ENCODE measurements at places on chromosomes 7 and 10. TPM values are rescaled to one million over a fixed set of nuclear protein-coding genes. Genes with fewer than 3 reads are reported as not detected.

DNA sequence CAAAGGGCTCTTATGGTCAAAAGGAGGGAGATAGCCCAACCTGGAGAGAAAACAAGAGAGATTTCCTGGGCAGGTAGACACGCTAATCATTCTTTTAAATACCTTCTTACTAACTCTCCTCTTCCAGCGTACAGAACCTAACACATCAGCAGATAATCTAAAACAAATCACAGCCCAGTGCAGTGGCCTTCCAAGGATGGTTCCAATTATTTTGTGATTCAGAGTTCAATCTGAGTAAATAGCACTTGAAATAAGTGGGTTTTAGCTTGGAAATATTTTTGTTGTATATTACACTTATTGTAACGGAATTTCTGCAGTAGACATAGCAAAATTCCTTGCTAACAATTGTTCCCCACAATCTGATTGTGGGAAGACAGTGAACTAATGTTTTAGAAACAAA, 7.3 kb upstream of the IMPDH1 start:
- no peak for DNase-seq
- H3K4me3 ChIP-seq = no peak overlapping the region
- no peak overlapping the region for H3K27ac ChIP-seq
- no peaks in the 10 kb centered on the region for H3K36me3 ChIP-seq
- no peaks in the 10 kb centered on the region for H3K27me3 ChIP-seq
- H3K4me1 ChIP-seq = no peaks in the 10 kb centered on the region

DNA sequence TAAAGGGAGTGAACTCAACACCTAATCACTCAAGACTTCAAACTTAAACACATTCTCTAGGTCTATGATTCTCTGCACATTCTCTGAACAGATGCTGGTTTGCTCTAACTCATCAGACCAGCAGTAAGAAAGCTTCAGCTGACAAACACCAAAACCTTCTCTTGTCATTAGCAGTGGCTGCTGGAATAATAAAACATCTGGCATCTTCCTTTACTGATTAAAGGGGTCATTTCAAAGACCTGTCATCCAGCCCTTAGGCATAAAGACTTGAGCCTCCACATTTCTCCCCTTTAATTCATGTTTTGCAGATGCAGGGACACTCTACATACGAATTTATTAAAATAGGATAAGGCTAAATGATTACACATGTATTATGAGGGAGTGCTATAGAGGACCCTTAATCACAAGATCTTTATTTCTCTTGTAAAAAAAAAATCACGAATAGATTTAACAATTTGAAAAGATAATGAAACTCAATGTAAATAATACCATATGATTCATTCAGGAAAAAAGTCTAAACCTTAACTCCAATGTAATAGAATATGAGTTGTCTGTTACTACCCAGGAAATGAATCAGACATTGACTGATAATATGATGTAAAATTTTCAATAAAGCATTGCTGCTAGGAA, 152.4 kb upstream of the GNAI1 start:
- DNase-seq = no peak
- H3K4me3 ChIP-seq = no peak overlapping the region
- H3K27me3 ChIP-seq = no peaks in the 10 kb centered on the region
- H3K4me1 ChIP-seq = no peaks in the 10 kb centered on the region

DNA sequence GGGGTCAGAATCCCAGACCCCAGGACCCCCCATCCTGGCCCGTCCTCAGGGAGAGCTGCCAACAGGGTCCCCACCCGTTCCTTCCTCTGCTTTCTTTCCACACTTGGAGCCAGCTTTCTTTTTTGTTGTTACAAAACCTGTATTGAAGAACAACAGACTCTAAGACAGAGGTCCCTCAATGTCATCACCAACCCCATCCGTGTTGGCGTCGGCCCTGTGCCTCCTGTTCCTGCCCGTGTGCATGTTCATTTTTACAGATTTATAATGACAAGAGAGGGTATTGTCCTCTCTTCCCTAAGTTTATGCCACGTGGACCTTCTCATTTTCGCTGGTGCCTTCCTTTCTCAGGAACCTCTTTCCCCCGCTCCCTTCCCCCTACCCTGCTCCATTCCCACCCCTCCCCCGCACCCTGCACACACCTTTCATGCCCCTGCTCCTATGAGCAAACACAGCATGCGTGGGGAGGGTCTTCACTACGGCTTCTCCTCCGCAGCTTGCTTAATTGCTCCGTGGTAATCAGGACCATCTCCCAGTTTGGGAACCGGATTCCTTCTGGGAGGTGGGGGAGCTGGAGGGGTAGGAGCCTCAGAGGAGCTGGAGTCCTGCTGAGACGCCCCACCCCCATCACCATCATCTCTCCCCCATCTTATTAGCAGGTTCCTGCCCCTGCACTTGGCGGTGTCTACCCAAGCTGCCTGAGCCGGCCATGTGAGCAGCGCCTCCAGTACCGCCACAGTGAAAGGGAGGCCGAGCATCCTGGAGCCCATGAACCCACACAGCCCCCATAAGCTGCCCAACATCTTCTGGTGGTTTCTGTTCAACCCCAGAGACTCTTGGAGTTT, 88.0 kb upstream of the INSIG1 start:
- no peak overlapping the region for H3K4me3 ChIP-seq
- H3K27ac ChIP-seq = no peak overlapping the region
- H3K27me3 ChIP-seq = no peaks in the 10 kb centered on the region

- DNase-seq = no peak
- no peak overlapping the region for H3K4me3 ChIP-seq
- H3K4me1 ChIP-seq = no peaks in the 10 kb centered on the region
- no peak overlapping the region for H3K27ac ChIP-seq
- H3K27me3 ChIP-seq = no peaks in the 10 kb centered on the region
Observed at GRCh38 chr10:110544958-110545537, 22.4 kb upstream of the SMC3 start.

- no peak overlapping the region for H3K4me3 ChIP-seq
- no peak for DNase-seq
- H3K4me1 ChIP-seq = no peaks in the 10 kb centered on the region
Observed at GRCh38 chr10:100895346-100895745, 17.4 kb upstream of the SLF2 start.

GRCh38 chr7:96026611-96027010, 254.3 kb downstream of the DYNC1I1 start:
- no peak for DNase-seq
- H3K36me3 ChIP-seq = no peaks in the 10 kb centered on the region
- no peak overlapping the region for H3K27ac ChIP-seq
- no peaks in the 10 kb centered on the region for H3K27me3 ChIP-seq
- H3K4me1 ChIP-seq = no peaks in the 10 kb centered on the region
- H3K4me3 ChIP-seq = no peak overlapping the region

GRCh38 chr10:6108631-6109443, 20.0 kb downstream of the RBM17 start:
- H3K4me1 ChIP-seq = no peaks in the 10 kb centered on the region
- H3K27me3 ChIP-seq = no peaks in the 10 kb centered on the region
- no peak overlapping the region for H3K27ac ChIP-seq
- H3K4me3 ChIP-seq = no peak overlapping the region
- DNase-seq = peak; percentile 66

Gene HDAC9
- total RNA-seq = 22.1 TPM

GRCh38 chr7:22344655-22345054, 12.3 kb downstream of the RAPGEF5 start:
- no peak overlapping the region for H3K4me3 ChIP-seq
- no peaks in the 10 kb centered on the region for H3K36me3 ChIP-seq
- no peaks in the 10 kb centered on the region for H3K27me3 ChIP-seq
- no peak for DNase-seq

Gene DGKI
- 1.3 TPM for total RNA-seq

- H3K4me1 ChIP-seq = no peaks in the 10 kb centered on the region
- H3K27ac ChIP-seq = no peak overlapping the region
- no peak for DNase-seq
- no peaks in the 10 kb centered on the region for H3K36me3 ChIP-seq
- H3K4me3 ChIP-seq = no peak overlapping the region
Observed at GRCh38 chr7:138029941-138030340, 28.1 kb upstream of the CREB3L2 start.

Gene HYAL4
- not detected for total RNA-seq

Gene CLRN3
- total RNA-seq = 9.4 TPM

DNA sequence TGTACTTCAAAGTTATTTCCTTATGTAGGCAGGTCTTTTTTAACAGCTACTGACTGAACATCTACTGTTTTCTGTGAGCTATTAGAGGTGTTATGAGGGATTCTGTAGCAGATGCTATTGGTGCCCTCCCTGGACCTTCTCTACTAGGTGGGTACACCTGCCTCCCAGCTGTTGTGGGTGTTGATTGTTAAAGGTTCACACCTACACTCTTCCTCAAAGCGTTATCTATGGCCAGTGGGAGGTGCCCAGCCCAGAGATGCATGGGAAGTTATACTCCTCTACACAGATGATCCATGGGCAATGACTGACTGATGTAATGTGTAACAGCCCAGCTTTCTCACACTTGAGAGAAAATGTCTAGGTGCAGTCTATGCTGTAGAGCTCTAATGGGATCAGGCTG, 127.7 kb downstream of the PRKG1 start:
- H3K27ac ChIP-seq = no peak overlapping the region
- no peaks in the 10 kb centered on the region for H3K27me3 ChIP-seq
- DNase-seq = no peak

- H3K27ac ChIP-seq = no peak overlapping the region
- H3K4me1 ChIP-seq = no peaks in the 10 kb centered on the region
- H3K4me3 ChIP-seq = no peak overlapping the region
- no peak for DNase-seq
Observed at GRCh38 chr10:126197036-126197543, 191.2 kb downstream of the ADAM12 start.
